ENCODE measurements at places on chromosomes 11 and 22.

GRCh38 chr11:47570651-47571356 lies 5.4 kb downstream of the PTPMT1 start:
- DNase-seq = no peak

DNA sequence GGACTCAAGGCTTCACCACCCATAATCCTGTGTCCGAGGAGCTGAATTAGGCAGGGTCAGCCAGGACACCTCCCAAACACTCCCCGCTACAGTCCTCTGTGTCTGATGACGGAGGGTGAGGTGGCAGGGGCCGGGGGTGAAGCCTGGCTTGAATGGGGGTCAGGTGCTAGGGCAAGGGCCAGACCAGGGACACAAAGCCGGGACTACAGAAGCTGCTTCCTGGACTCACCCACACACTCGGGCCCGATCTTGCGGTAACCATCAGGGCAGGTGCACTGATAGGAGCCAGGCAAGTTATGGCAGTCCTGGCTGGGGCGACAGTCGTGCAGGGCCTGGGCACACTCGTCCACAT lies 2.3 kb downstream of the EFEMP2 start:
- no peak for DNase-seq

- no peak for DNase-seq
These were observed 8.6 kb upstream of the IGLL5 start for GRCh38 chr22:22878801-22879674.

DNA sequence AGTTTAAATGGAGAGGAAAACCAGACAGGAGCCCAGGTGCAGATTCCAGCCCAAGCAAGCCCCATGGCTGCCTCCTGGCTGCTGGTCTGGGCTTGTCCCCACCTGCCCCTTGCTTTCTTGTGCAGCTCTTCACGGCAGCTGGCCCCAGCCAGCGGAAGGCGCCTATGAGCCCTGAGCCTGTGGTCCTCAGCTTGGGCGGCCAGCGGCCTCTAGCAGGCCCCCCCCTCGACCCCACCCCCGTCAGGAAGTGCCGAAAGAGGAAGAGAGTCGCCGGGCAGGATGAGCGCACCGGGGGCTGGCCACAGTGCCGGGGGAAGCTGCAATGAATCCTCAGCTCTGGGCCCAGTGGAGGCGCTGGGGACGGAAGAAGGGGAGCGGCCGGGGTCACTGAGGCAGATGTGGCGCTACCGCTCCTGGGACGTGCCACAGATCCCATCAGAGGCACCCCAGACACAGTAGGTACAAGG lies 2.1 kb upstream of the DGKZ start:
- no peak for DNase-seq

- no peak for DNase-seq
These were observed 16.4 kb upstream of the SYVN1 start for GRCh38 chr11:65150509-65151299.

DNA sequence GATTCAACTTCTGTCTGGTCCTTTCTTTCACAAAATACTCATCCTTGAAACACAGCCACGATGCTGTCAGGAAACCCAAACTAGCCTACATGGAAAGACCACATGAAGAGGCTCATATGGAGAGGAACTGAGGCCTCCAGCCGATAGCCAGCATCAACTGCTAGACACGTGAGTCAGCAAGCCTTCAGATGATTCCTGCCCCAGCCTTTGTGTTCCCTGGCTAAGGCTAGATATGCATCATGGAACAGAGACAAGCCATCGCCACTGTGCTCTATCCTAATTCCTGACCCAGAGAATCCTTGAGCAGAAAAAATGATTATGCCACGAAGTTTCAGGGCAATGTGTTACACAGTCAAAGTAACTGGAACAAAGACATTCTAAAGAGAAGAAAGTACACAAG lies 75.5 kb downstream of the ENTHD1 start:
- DNase-seq = no peak

DNA sequence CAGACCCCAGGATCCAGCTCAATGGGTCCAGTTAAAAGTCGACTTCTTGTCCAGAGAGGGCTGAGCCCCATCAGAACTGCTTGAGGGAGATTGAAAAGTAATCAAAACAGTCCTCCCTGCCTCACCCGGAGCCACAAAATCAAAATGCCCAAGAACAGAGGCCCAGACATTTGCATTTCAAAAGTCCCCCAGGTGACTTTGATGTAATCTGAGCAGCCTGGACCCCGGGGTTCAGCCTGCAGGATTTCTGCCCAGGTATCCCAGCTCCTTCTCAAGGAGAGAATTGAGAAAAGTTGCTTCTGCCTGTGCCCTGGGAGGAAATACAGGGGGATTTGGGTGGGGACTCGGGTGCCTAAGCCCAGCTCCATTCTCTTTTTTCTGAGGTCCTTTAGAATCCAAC lies 1385.0 kb downstream of the TBC1D22A start:
- DNase-seq = no peak

GRCh38 chr11:107834995-107835394 lies 23.6 kb downstream of the SLC35F2 start:
- no peak for DNase-seq

DNA sequence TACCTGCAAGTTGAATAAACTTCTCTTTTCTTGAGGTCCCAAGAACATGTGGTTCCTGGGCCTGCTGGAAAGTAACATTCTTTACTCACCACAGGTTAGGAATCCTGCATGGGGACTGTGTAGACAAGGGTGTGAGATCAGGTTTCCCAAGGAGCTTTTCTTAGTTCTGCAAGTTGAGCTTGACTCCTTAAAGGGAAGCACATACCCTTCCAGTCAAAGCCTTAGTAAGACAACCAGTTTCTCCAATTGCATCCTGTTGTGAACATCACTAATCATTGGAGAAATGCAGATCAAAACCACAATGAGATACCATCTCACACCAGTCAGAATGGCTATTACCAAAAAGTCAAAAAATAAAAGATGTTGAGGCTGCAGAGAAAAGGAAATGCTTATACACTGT lies 48.3 kb upstream of the PAK1 start:
- no peak for DNase-seq
